ENCODE measurements at places on chromosomes 12 and 14. TPM values are rescaled to one million over a fixed set of nuclear protein-coding genes. Genes with fewer than 3 reads are reported as not detected.

- DNase-seq = no peak
Measured at GRCh38 chr14:99155173-99156089, 116.6 kb downstream of the BCL11B start.

DNA sequence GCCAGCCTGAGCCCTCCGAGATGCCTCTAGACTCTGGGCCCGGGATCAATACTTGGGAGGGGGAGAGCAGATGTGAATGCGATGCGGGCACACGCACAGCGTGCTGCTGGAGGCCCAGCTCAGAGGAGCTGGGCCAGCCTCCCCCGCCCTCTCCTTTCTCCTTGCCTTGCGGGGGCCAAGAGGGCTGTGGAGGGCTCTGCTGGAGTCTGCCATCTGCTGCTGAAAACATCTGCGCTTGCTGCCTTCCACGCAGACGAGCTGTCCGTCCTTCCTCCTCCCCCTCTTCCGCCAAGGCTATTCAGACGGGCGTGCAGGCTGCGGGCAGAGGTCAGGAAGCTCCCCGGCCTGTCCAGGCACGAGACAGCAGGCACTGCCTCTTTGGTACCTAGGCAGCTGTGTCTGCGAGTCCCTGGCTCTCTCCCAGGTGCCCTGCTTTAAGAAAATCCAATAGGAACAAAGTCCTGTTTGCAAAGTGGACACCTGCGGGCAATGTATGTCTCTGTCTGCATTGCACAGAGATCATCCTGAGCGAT is 75.2 kb downstream of the SPRING1 start:
- no peak for DNase-seq

- DNase-seq = no peak
Measured at GRCh38 chr12:42589465-42590329, at the start of gene PRICKLE1. TSS of gene PRICKLE1 (minus strand) at chr12:42589746. CDS start at chr12:42472516, 117,230 bp downstream.

- no peak for DNase-seq
Measured at GRCh38 chr12:28057856-28058615, 85.5 kb upstream of the PTHLH start.

- no peak for DNase-seq
Measured at GRCh38 chr14:58778202-58778601, 140.4 kb downstream of the DACT1 start.

- no peak for DNase-seq
Measured at GRCh38 chr14:30375296-30375892, 183.6 kb upstream of the G2E3 start.

GRCh38 chr14:104494483-104494882 is 85.1 kb upstream of the C14orf180 start:
- DNase-seq = no peak

- no peak for DNase-seq
Measured at GRCh38 chr12:50569876-50570275, 65.1 kb downstream of the DIP2B start.

- no peak for DNase-seq
Measured at GRCh38 chr12:9124383-9125031, 8.8 kb upstream of the A2M start.

DNA sequence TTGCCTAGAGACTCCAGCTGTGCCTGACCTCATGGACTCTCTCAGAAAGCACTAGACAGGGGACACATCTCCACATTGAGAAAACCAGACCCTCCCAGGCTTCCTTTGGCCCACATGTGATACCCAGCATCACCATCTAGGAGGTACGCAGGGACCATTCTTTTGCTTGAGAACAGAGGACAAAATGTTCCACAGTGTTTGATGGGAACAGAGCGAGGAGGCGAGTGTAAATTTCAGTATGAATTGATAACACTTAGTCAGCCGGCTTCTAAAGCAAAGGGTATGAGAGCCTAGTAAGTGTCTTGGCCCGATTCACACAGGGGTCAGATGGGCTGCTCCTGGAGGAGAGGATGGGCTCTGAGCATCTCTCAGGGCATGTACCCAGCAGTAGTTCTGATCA is 1052.4 kb downstream of the BCL11B start:
- DNase-seq = no peak

- no peak for DNase-seq
Measured at GRCh38 chr14:100604709-100605108, 17.5 kb upstream of the BEGAIN start.

DNA sequence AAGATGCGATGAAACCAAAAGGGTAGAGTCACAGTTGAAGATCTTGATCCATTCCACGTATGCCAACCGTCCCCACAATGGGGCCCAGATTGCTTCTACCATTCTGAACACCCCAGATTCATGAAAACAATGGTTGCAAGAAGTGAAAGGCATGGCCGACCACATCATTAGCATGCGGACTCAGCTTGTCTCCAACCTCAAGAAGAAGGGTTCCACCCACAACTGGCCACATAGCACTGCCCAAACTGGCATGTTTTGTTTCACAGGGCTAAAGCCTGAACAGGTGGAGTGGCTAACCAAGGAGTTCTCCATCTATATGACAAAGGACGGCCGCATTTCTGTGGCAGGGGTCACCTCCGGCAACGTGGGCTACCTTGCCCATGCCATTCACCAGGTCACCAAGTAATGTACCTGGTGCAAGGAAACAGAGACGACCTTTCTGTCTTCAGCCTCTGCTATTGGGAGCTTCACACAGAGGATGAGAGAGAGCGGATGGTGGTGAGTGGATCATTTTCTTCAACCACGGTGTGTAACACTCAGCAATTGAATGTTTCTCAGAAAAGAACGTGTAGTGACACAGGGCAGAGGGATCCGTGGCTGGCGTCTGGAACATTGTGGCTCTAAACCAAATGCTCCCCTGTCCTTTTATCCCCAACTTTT is 26.8 kb upstream of the CLEC2D start:
- DNase-seq = no peak

GRCh38 chr14:53002576-53002975 is 51.7 kb upstream of the FERMT2 start:
- DNase-seq = no peak

GRCh38 chr14:89182326-89182725 is 234.7 kb downstream of the FOXN3 start:
- DNase-seq = no peak

- no peak for DNase-seq
Measured at GRCh38 chr14:77105145-77105939, 7.3 kb downstream of the CIPC start.

DNA sequence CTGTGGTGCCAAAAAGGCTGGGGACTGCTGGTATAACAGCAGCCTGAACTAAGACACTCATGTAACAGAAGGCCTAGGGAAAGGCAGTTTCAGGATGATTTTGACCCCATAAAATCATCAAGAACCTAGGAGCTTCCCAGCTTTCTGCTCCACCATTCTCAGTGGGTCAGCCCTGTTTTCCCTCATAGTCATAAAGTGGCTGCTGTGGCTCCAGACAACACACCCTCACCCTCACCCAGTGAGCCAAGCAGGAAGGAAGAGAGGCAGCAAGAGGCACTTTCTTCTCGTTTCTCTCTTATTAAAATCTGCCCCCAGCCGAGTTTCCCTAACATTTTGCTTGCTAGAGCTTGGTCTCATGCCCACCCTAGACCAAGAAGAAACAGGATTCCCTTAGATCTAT is 131.8 kb downstream of the SCARB1 start:
- DNase-seq = no peak

DNA sequence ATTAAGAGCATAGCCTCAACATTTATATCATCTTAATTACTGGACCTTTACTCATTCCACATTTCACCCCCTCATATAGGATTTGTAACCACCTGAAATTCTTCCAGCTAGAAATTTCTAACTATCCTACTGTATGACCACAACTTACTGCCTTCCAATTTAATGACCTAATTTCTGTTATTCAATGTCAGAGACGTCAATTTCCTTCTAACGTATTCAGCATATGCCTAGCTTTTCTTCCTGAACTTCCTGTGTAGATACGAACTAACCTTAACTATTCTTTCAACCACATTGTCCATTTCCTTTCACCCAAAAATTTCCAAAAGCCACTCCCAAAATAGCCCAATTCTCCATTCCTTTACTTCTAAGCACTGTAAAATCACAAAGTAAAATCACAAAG is 108.0 kb downstream of the EEA1 start:
- DNase-seq = no peak

INSM2 gene
- total RNA-seq = 0.11 TPM

DIO2 gene
- 2.4 TPM for total RNA-seq

KRT71 gene
- not detected for total RNA-seq

NXPH4 gene
- total RNA-seq = 0.79 TPM

NTF3 gene
- total RNA-seq = 11.3 TPM

GLS2 gene
- 0.79 TPM for total RNA-seq

KRT3 gene
- not detected for total RNA-seq

Data from urinary bladder (tissue), 4 donors.